Foreskin melanocyte (primary cell): ENCODE measurements at places on chromosomes 6 and 20.
A peak's percentile ranks its signal among the peaks of the same experiment; 100 is the strongest.

DNA sequence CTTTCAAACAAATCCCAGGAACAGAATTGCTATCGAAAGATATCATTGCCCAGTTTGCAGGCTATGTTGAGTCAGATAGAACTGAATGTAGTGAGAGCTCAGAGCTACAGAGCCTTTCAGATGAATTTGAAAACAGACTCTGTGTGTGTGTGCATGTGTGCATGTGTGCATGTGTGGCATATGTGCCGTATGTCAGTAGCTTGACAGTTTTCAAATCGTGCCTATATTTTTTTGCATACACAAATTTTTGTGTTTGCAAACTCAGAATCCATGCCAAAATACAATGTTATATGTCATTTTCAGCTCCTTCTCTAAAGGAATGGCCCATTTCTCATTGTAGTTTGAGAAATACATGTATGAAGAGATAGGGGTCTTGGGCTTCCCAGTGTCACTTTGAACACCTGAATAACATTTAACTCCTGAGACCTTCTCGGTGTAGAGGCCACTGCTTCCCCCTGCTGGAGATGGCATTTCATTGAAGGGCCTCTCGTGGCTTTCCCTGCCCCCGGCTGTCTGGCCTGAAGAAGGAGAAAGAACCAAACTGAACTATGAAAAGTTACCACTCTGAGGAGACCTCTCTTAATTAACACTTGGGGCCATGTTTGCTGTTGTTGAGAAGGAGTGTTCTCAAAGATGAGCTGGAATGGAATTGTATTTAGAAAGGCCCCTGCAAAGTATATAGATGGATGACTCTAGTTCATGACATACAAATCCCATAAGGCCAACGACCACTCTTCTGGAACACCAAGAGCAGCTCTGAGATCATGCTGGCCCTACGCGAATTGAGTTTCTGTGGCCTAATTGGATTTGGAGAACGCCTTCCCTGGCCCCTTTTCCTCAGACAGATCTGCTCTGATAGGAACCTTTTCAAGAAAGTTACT, 58.7 kb downstream of the VAPB start:
- DNase-seq, result peak; percentile 28

GRCh38 chr6:1837826-1838225, 228.1 kb downstream of the FOXC1 start:
- DNase-seq, result no peak

DNA sequence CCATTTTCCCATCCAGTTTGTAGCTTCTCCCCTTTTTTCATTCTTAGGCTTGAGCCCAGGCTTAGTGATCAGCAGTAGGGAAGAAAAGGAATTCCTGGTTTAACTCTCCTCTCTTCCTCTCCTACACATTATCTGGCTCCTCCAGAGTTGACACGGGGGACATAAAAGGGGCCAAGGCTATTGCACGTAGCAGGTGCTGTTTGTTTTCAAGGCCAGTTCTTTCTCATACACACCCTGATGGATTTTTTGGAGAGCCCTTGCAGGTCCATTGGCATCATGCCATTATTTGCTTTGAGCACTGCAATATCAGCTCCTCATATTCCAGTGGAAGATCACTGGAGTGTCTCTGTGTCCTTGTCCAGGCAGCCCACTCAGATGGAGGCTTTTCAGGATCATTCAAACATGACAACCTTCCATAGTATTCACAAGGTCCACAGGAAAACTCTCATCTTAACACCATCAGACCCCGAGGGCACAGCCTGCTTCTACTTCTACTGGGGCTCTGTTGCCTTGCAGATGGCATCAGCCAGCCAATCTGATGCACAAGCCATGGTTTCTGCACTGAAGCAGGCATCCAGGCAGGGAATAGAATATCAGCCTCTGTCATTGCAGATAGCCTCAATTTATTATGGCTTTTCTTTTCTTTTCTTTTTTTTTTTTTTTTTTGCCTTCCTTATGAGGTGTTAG, 18.8 kb downstream of the PLCB4 start:
- DNase-seq, result no peak

DNA sequence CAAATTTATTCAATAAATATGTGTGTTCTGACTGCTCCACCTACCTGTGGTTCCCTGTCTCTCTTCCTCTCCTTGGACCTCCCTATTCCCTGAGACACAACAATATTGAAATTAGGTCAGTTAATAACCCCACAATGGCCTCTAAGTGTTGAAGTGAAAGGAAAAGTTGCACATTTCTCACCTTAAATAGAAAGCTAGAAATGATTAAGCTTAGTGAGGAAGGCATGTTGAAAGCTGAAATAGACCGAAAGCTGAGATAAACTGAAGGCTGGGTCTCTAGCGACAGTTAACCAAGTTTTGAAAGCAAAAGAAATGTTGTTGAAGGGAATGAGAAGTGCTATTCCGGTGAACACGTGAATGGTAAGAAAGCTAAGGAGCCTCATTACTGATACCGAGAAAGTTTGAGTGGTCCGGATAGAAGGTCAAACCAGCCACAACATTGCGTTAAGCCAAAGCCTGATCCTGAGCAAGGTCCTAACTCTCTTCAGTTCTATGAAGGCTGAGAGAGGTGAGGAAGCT, 34.1 kb downstream of the UST start:
- DNase-seq, result no peak

- DNase-seq, result no peak
Measured at GRCh38 chr6:39347206-39347605, 24.7 kb upstream of the KCNK16 start.

DNA sequence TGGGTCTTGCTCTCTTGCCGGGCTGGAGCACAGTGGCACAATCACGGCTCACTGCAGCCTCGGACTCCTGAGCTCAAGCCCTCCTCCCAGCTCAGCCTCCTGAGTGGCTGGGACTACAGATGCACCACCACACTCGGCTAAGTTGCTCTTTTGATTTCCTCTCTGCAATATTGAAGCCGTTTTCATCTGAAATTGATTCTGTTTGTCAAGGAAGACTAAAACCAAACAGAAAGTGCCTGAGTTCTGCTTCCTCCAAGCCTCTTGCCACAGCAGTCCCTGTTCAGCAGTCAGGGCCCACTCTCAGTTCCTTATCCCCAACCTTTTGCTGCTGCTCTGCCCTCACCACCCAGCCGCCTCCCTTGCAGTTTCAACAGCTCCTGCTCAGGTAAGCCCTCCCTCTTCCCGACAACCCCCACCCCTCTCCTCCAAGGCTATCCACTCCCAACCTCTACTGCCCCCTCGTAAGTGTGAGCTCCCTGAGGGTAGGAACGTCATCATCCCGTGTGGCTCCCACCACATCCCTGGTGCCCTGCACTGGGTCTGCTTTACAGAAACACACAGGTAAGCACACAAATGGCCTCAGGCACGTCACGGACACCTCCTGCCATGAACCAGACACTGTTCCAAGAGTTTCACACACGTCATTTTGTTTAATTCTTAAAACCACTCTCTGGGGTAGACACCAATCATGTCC, 70.7 kb upstream of the TAB2 start:
- DNase-seq, result no peak

DNA sequence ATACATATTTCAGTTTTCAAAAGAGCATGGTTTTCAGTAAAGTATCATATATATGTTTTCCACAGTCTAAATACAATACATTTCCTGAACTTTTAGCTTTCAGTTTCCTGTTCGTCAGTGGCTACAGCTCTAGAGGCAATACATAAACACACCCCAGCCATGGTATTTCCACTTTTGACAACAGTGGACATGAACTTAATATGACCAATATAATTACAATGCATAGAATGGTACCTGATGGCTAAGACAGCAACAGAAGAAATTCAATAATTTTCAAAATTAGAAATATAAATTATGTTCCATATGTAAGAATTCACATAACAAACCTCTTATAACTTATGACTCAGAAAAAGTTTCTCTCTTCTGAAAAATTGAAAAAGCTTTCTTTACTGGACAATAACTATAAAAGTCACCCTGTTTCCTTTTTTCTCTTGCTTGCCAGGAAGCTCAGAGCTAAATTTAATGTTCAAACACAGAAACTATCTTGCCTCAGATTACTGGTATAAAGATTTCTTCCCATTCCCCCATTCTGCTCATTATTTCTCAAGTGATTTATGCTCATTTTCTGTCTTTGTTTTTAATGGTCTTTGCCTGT, 19.2 kb downstream of the FKBP5 start:
- no peak for DNase-seq

GRCh38 chr6:166760288-166760687, 133.2 kb upstream of the RPS6KA2 start:
- DNase-seq, result no peak

DNA sequence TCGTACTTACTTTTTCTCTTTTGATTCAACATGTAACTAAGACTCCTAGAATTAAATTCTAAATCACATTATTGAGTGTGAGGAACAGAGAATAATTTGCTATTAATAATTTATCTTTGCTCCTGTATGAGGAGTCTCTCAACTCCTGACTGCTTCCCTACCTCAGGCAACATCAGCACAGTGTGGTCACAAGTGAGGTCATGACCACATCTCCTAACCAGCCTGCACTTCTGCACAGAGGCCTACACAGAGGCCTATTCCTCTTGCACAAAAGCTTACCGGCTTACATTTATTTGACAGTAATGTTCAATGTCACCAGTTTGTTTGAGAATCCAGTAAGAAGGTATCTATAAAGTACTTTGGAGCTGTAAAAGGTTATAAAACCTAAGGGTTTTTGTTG, 637.4 kb upstream of the MARCKS start:
- DNase-seq, result peak; percentile 27
